ENCODE measurements at places on chromosomes 5 and 9.
A peak's percentile ranks its signal among the peaks of the same experiment; 100 is the strongest.

- peaks cover 16% of the 10 kb centered on the region for H3K4me1 ChIP-seq
- no peaks in the 10 kb centered on the region for H3K27me3 ChIP-seq
- H3K4me3 ChIP-seq, result no peak overlapping the region
- H3K27ac ChIP-seq, result peak overlapping the region; percentile 83
- peaks cover 38% of the 10 kb centered on the region for H3K36me3 ChIP-seq
Observed at GRCh38 chr9:92393686-92394085, 10.7 kb downstream of the OGN start.

- H3K27ac ChIP-seq, result no peak overlapping the region
- DNase-seq, result no peak
- H3K4me3 ChIP-seq, result no peak overlapping the region
- no peaks in the 10 kb centered on the region for H3K36me3 ChIP-seq
- H3K4me1 ChIP-seq, result peaks cover 7% of the 10 kb centered on the region
- no peaks in the 10 kb centered on the region for H3K27me3 ChIP-seq
Observed at GRCh38 chr5:114367029-114367428, 5.2 kb downstream of the KCNN2 start.

GRCh38 chr5:14723701-14724132 lies 59.2 kb downstream of the OTULIN start:
- peaks cover 9% of the 10 kb centered on the region for H3K36me3 ChIP-seq
- no peaks in the 10 kb centered on the region for H3K27me3 ChIP-seq
- H3K4me1 ChIP-seq, result peaks cover 2% of the 10 kb centered on the region
- no peak overlapping the region for H3K27ac ChIP-seq

DNA sequence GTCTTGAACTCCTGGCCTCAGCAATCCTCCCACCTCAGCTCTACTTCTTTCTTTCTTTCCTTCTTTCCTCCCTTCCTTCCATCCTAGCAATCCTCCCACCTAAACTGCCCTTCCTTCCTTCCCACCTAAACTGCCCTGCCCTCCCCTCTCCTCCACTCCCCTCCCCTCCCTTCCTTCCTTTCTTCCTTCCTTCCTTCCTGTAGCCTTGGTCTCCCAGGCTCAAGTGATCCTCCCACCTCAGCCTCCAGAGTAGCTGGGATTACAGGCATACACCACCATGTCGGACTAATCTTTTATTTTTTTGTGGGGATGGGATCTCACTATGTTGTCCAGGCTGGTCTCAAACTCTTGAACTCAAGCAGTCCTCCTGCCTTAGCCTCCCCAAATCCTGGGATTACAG lies 65.8 kb downstream of the NFIB start:
- DNase-seq, result no peak
- no peak overlapping the region for H3K4me3 ChIP-seq

DNA sequence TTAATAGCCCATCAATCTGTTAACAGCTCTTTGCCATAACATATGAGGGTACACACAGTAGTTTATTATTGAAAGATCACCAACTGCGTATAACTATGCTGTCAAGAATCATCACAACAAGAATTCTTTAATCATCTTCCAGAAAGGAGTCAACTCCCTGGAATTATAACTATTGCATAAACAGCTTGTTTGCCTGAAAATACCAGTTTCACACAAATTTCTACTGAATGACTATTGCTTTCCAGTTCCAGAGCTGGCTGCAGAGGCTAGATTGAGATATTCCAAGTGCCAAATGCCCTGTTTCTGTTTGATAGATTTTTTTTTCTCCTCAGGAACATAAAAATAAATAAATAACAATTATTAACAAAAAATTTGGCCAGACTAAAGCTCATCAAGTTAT lies 444.7 kb downstream of the TLE1 start:
- no peaks in the 10 kb centered on the region for H3K36me3 ChIP-seq
- no peaks in the 10 kb centered on the region for H3K4me1 ChIP-seq
- H3K27me3 ChIP-seq, result no peaks in the 10 kb centered on the region
- no peak overlapping the region for H3K4me3 ChIP-seq
- H3K27ac ChIP-seq, result no peak overlapping the region
- no peak for DNase-seq

DNA sequence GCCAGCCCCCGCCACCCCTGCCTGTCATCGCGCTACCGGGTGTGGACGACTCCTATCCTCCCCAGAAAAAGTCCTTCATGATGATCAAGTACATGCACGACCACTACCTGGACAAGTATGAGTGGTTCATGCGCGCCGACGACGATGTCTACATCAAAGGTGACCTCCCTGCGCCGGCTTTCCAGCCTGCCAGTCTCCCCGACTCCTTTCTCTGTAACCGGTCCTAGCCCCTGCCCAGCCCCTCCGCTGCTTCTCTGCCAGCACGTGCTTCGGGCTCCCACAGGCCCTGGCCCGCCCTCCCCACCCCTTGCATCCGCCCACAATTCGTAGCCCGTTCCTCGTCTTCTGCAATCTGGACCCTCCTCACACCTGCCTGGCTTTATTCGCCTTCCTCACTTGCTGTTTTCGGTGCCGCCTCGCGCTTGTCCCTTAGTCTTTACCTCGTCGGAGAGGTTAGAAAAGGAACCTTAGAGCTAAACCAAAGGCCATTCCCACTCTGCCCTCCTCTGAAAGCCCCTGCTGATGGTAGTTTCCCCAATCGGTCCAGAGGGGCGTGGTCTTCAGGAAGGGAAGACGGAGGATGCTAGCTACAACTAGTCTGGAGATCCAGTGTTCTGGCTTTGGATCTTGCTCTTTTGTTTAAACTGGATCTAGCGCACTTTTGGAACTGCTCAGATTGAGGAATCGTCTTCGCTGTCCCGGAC lies 1.4 kb downstream of the CHSY3 start:
- H3K27ac ChIP-seq, result peak overlapping the region; percentile 97
- peak; percentile 63 for DNase-seq
- H3K4me3 ChIP-seq, result peak overlapping the region; percentile 81
- no peaks in the 10 kb centered on the region for H3K36me3 ChIP-seq
- no peaks in the 10 kb centered on the region for H3K27me3 ChIP-seq

GRCh38 chr5:39055768-39056398 lies 18.3 kb downstream of the RICTOR start:
- H3K4me3 ChIP-seq, result no peak overlapping the region
- no peak for DNase-seq
- H3K27me3 ChIP-seq, result no peaks in the 10 kb centered on the region
- H3K36me3 ChIP-seq, result no peaks in the 10 kb centered on the region
- no peak overlapping the region for H3K27ac ChIP-seq

GRCh38 chr9:129235931-129236331 lies 57.9 kb upstream of the IER5L start:
- H3K27ac ChIP-seq, result no peak overlapping the region
- H3K4me1 ChIP-seq, result no peaks in the 10 kb centered on the region
- no peaks in the 10 kb centered on the region for H3K36me3 ChIP-seq

GRCh38 chr5:105977163-105977562 lies 1693.6 kb downstream of the EFNA5 start:
- H3K27me3 ChIP-seq, result no peaks in the 10 kb centered on the region
- DNase-seq, result no peak
- H3K36me3 ChIP-seq, result no peaks in the 10 kb centered on the region
- no peaks in the 10 kb centered on the region for H3K4me1 ChIP-seq
- no peak overlapping the region for H3K4me3 ChIP-seq
- H3K27ac ChIP-seq, result no peak overlapping the region

- no peak overlapping the region for H3K4me3 ChIP-seq
- no peak overlapping the region for H3K27ac ChIP-seq
- DNase-seq, result no peak
- H3K4me1 ChIP-seq, result no peaks in the 10 kb centered on the region
- H3K27me3 ChIP-seq, result no peaks in the 10 kb centered on the region
Observed at GRCh38 chr9:26112724-26113123, 434.5 kb upstream of the TUSC1 start.

DNA sequence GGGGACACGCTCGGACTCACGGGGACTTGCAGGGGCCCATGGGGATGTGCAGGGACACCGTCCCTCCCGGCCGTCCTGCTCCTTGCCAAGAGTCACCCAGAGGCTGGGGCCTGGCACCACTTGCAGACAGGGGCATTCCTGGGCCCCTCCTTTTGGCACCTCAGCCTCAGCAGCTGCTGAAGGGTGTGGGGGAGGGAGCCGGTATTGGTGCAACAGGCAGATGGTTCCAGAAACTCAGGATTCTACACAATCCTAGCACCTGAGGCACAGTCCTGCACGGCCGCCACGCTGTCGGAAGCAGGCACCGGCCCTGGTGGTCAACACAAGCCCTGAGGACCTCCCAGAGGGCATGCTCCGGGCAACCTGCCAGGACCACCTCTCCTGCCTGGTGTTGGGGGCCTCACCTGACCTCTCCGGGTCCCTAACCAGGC lies 19.3 kb upstream of the SLC12A7 start:
- H3K27ac ChIP-seq, result no peak overlapping the region

DNA sequence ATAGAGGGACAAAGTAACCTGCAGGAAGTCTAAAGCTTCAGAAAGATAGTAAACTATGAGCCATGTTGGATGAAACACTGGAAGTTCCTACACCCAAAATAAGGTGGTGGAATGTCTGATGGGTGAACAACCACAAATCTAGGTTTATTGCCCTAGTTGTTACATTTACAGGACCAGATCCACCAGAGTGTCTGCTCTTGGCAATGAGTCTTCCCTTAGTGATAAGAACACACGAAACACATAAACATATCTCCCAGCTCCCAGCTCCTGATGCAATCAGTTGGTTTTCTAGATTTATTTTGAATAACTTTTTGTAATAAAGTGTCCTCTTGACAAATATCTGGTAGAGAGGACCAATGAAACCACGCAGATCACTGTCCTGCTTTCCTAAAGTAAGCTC lies 329.7 kb upstream of the WWC1 start:
- no peaks in the 10 kb centered on the region for H3K27me3 ChIP-seq
- no peaks in the 10 kb centered on the region for H3K4me1 ChIP-seq
- no peak overlapping the region for H3K27ac ChIP-seq
- H3K4me3 ChIP-seq, result no peak overlapping the region

DNA sequence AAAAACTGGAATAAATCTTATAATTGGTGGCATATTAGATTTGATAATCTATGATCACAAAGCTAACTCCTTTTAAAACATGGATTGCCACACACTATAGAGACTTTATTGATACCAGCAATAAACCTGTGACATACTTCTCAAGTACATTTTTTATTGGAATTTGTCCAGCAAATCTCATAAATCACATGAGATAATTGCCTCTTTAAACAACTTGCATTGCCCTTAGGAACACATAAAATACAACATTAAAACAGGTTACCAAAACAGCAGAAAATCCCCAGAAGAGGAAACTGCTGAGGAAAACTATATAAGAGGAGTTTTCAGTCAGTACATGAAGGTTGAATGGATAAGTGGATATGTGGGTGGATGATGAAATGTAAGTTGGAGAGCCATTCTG lies 124.6 kb downstream of the SNCAIP start:
- no peak for DNase-seq
- H3K27me3 ChIP-seq, result no peaks in the 10 kb centered on the region
- H3K4me3 ChIP-seq, result no peak overlapping the region
- no peak overlapping the region for H3K27ac ChIP-seq

DNA sequence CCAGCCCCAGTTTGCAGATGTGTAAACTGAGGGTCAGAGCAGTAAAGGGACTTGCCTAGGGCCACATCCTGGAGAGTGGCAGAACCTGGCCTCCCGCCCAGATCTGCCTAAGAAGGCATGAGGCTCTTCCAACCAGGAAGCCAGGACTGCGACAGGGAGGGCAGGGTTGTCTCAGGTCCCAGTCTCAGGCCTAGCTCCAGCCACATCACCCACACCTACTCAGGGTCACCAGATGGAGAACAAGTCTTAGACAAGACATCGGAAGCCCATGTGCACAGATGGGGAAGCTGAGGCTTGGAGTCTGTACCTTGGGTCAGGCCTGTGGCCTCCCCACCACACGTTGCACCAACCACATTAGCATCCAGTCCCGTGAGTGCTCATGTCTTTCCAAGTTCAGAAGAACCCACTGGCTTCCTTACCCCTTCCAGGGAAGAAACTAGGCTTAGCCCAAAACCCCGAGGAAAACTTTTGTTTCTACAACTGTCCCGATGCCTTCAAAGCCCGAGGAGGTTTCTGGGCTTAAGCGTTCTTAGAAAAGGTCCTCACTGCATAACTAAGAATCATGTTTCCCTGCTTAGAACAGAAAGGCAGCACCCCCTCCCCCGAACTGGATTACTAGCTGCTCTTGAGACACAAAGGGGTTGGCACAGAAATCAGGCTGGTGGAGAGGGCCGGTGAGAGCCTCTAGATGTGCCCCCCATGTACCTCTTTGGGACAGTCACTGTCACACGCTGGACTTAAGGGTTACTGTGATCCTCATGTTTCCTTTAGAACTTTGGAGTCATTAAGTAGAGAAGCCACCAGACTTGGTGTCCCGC lies 2.2 kb downstream of the FAM78A start:
- H3K27ac ChIP-seq, result peak overlapping the region; percentile 45
- no peak for DNase-seq
- peak overlapping the region; percentile 33 for H3K4me3 ChIP-seq
- peaks cover 2% of the 10 kb centered on the region for H3K4me1 ChIP-seq
- H3K27me3 ChIP-seq, result no peaks in the 10 kb centered on the region

DNA sequence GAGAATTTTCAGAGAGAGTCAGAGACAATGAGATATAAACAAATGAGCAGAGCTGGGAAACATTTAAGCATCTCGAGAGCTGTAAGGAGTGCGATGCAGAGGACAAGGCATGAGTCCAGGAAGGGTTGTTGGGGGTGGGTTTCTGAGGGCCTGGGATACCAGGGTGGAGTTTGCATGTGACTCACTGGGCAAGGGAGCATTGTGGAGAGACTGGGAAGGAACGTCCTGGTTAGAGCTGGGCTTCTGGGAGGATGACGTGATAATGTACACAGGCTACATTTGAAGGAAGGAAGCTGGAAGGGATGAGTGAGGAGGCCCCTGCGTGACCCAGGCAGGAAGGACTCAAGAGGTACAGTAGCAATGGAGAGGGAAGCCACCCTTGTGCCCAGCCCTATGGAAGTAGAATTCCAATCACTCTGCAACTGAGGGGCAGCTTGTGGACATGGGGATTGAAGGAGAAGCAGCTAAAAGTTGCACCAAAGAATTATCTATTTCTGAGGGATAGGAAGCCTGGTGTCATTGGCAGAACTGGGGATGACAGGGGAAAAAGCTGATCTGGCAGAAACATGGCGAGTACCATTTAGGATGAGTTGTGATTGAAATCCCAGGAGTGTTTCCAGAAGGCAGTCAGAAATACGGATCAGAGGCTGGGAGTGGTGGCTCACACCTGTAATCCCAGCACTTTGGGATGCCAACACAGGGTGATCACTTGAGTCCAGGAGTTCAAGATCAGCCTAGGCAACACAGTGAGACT lies 59.3 kb upstream of the AFAP1L1 start:
- peak; percentile 46 for DNase-seq
- no peaks in the 10 kb centered on the region for H3K27me3 ChIP-seq
- H3K4me3 ChIP-seq, result no peak overlapping the region
- H3K36me3 ChIP-seq, result peaks cover 7% of the 10 kb centered on the region

DNA sequence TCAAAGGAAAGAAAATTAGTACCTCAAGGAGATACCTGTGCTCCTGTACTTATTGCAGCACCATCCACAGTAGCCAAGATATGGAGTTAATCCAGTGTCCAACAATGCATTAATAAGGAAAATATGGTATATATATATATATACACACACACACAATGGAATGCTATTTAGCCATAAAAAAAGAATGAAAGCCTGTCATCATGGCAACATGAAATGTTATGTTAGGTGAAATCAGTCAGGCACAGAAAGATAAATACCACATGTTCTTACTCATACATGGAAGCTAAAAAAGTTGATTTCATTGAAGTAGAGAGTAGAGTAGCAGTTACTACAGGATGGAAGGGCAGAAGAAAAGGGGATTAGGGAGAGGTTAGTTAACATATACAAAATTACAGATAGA lies 601.5 kb downstream of the ANXA1 start:
- no peak for DNase-seq
- no peak overlapping the region for H3K4me3 ChIP-seq
- H3K27ac ChIP-seq, result no peak overlapping the region
- H3K4me1 ChIP-seq, result no peaks in the 10 kb centered on the region
- no peaks in the 10 kb centered on the region for H3K36me3 ChIP-seq

- H3K4me1 ChIP-seq, result no peaks in the 10 kb centered on the region
- no peak overlapping the region for H3K27ac ChIP-seq
- DNase-seq, result no peak
Observed at GRCh38 chr5:94040591-94041148, 299.3 kb upstream of the POU5F2 start.
